Natural killer cell (primary cell): ENCODE measurements at places on chromosomes 6 and 20. TPM values are rescaled to one million over a fixed set of nuclear protein-coding genes. Genes with fewer than 3 reads are reported as not detected.

- H3K36me3 ChIP-seq, result no peaks in the 10 kb centered on the region
- H3K27me3 ChIP-seq, result no peaks in the 10 kb centered on the region
- peaks cover 19% of the 10 kb centered on the region for H3K4me1 ChIP-seq
- H3K27ac ChIP-seq, result no peak overlapping the region
Observed at GRCh38 chr6:36621371-36621855, 27.3 kb downstream of the SRSF3 start.

DNA sequence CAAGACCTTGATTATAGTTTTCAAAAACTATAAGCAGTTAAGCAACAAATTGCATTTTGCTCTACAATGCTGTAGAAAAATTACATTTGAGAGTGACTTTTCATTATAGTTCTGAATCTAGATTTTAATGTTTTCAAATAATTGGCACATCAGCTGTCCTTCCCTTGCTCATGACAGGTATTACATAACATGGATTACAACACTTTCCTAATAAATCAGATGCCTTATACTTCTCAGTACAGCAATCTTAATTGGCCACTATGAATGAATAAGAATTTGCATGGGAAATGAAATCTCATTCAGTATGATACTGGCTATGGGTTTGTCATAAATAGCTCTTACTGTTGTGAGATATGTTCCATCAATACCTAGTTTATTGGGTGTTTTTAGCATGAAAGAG is 29.9 kb downstream of the HSF2 start:
- no peak overlapping the region for H3K27ac ChIP-seq
- H3K4me1 ChIP-seq, result no peaks in the 10 kb centered on the region
- no peak overlapping the region for H3K4me3 ChIP-seq

- no peak for DNase-seq
- H3K4me1 ChIP-seq, result no peaks in the 10 kb centered on the region
Observed at GRCh38 chr6:24743265-24743943, 24.4 kb upstream of the C6orf62 start.

- H3K36me3 ChIP-seq, result no peaks in the 10 kb centered on the region
- no peaks in the 10 kb centered on the region for H3K4me1 ChIP-seq
- no peak overlapping the region for H3K27ac ChIP-seq
- no peak for DNase-seq
Observed at GRCh38 chr6:54335871-54336270, 27.6 kb downstream of the TINAG start.

DNA sequence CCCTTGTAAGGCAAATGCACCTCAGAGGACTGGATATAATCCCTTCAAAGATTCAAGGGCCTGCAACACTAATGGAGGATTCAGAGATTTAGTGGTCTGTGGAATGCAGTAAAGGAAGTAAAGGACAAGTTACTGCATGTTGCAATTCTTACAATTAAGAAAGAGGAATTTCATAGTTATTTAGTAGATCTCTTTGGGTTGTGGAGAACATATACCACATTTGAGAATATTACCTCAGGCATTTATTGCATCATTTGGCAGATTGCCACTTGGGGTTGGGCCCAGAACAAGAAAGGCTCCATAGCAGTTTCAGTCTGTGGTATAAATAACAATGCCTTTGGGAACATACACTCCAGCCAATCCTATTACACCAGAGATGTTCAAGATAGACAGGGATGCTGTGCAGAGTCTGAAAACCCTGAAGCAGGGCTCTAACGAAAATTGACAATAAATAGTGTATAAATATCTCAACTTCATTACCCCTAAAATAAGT is 20.9 kb upstream of the EPM2A start:
- H3K27me3 ChIP-seq, result no peaks in the 10 kb centered on the region
- no peak for DNase-seq
- H3K4me3 ChIP-seq, result no peak overlapping the region

- peaks cover 2% of the 10 kb centered on the region for H3K36me3 ChIP-seq
- no peak overlapping the region for H3K27ac ChIP-seq
- no peaks in the 10 kb centered on the region for H3K27me3 ChIP-seq
- H3K4me1 ChIP-seq, result no peaks in the 10 kb centered on the region
- no peak overlapping the region for H3K4me3 ChIP-seq
- DNase-seq, result no peak
Observed at GRCh38 chr20:59888050-59888449, 45.4 kb downstream of the SYCP2 start.

DNA sequence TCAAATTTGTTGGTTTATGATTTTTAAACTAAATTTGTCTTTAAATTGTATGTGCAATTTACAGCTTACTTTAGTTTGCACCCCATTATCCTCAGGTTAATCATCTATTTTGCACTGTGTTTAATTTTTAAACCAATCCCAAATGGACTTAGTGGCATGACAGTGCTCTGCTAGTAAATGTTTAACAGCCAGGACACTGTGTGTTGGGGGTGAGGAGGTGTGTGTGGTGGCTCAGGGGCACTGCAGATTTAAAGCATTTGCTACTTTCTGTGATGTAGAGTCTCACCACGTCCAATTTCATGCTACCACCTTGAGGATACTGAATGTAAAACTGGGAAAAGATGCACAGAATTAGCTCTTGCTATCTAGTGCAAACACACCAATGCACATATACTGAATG is 225.7 kb downstream of the HAO1 start:
- H3K27me3 ChIP-seq, result no peaks in the 10 kb centered on the region
- H3K4me1 ChIP-seq, result no peaks in the 10 kb centered on the region
- H3K27ac ChIP-seq, result no peak overlapping the region
- DNase-seq, result no peak
- no peak overlapping the region for H3K4me3 ChIP-seq

GRCh38 chr6:17768881-17769280 is 62.2 kb upstream of the NUP153 start:
- no peak for DNase-seq
- no peak overlapping the region for H3K4me3 ChIP-seq
- no peaks in the 10 kb centered on the region for H3K4me1 ChIP-seq
- H3K27me3 ChIP-seq, result no peaks in the 10 kb centered on the region
- no peak overlapping the region for H3K27ac ChIP-seq

GRCh38 chr20:57849521-57850215 is 139.9 kb upstream of the PMEPA1 start:
- no peak for DNase-seq
- H3K27me3 ChIP-seq, result no peaks in the 10 kb centered on the region
- no peaks in the 10 kb centered on the region for H3K4me1 ChIP-seq
- no peak overlapping the region for H3K27ac ChIP-seq
- no peaks in the 10 kb centered on the region for H3K36me3 ChIP-seq

DNA sequence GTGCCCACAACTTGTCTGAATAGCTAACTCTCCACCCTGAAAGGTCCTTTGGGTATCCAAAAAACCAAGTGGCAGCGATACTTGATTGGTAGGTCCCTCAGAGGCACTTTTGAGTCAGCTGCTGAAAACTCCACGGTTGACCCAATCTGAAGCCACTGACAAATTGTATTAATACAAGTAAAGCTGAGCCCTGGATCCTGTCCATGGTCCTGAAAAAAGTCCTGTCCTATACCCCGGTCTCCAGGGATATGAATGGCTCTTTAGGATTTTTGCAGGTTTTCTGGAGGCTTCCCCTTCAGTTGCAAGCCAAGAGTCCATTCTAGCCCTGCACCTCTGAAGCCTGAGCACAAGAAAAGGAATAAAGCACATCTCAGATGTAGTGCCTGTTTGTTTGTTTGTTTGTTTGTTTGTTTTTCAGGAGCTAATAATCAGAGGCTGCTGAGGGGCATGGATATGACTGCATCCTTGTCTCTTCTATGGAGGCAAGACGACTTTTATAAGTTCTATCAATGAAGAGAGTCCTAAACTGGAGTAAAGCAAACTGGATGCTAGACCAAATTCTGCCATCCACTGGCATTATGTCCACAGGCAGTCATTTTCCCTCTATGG is 1.7 kb upstream of the SLC12A5 start:
- H3K27me3 ChIP-seq, result peaks cover 27% of the 10 kb centered on the region
- DNase-seq, result no peak
- no peak overlapping the region for H3K27ac ChIP-seq
- H3K4me3 ChIP-seq, result no peak overlapping the region

GRCh38 chr20:17794400-17794799 is 94.6 kb downstream of the BANF2 start:
- H3K4me3 ChIP-seq, result no peak overlapping the region
- H3K27ac ChIP-seq, result no peak overlapping the region
- no peaks in the 10 kb centered on the region for H3K36me3 ChIP-seq
- no peaks in the 10 kb centered on the region for H3K4me1 ChIP-seq

GRCh38 chr6:52612336-52613054 is 35.6 kb upstream of the TRAM2 start:
- no peaks in the 10 kb centered on the region for H3K36me3 ChIP-seq
- H3K4me1 ChIP-seq, result no peaks in the 10 kb centered on the region
- H3K4me3 ChIP-seq, result no peak overlapping the region
- H3K27ac ChIP-seq, result no peak overlapping the region

GRCh38 chr20:2801286-2801728 is 880 bp upstream of the CPXM1 start:
- no peaks in the 10 kb centered on the region for H3K36me3 ChIP-seq
- H3K4me1 ChIP-seq, result peaks cover 20% of the 10 kb centered on the region
- H3K27me3 ChIP-seq, result peaks cover 28% of the 10 kb centered on the region
- H3K27ac ChIP-seq, result no peak overlapping the region
- no peak overlapping the region for H3K4me3 ChIP-seq

DNA sequence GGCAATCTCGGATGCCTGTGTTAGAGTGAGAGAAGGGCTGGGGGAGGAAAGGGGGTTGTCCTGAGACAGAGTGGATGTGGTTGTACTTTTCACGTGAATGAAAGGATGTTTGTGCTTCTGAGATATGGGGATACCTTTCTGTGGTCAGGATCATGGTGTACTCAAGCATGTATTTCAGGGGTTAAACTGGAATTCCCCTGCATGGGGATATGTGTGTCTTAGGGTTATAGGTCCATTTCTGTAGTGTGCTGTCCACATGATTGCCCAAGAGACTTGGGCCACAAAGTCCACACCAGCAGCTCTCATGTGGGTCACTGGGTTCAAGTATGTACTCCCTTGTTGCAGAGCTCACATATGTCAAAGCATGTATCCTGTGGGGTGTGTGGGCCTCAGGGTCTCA is 10.5 kb downstream of the SYNGAP1 start:
- peaks cover 3% of the 10 kb centered on the region for H3K36me3 ChIP-seq
- peak overlapping the region; percentile 73 for H3K27ac ChIP-seq
- peaks cover 72% of the 10 kb centered on the region for H3K4me1 ChIP-seq

- H3K4me3 ChIP-seq, result no peak overlapping the region
- H3K27me3 ChIP-seq, result no peaks in the 10 kb centered on the region
- no peak for DNase-seq
- peak overlapping the region; percentile 46 for H3K27ac ChIP-seq
Observed at GRCh38 chr6:159056432-159056831, 11.6 kb upstream of the TAGAP start.

GRCh38 chr20:31260326-31260932 is 3.0 kb downstream of the DEFB115 start:
- no peak overlapping the region for H3K4me3 ChIP-seq
- DNase-seq, result no peak
- no peaks in the 10 kb centered on the region for H3K27me3 ChIP-seq
- H3K4me1 ChIP-seq, result no peaks in the 10 kb centered on the region
- no peaks in the 10 kb centered on the region for H3K36me3 ChIP-seq

DNA sequence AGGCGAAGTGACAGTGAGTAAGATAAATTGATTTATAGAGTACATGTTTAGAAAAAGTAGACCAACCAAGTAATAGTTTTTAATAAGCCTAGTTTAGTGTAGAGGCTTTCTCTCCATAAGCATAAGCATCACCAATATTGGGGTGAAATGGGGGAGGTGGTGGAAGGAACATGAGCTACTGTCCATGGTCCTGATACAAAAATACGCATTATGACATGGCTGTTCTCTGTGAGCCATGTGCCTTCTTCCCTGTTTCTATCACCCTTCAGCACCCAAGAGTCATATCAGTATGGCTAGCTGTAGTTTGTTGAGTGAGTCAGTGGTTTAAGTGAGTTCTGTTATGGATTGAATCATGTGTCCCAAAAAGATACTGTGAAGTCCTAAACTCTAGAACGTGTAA is 150.8 kb downstream of the EDN1 start:
- H3K27ac ChIP-seq, result no peak overlapping the region
- H3K27me3 ChIP-seq, result no peaks in the 10 kb centered on the region
- H3K4me3 ChIP-seq, result no peak overlapping the region
- no peaks in the 10 kb centered on the region for H3K4me1 ChIP-seq

- peaks cover 9% of the 10 kb centered on the region for H3K4me1 ChIP-seq
- no peak overlapping the region for H3K4me3 ChIP-seq
- peaks cover 7% of the 10 kb centered on the region for H3K36me3 ChIP-seq
- no peaks in the 10 kb centered on the region for H3K27me3 ChIP-seq
- H3K27ac ChIP-seq, result no peak overlapping the region
- DNase-seq, result no peak
Observed at GRCh38 chr6:111580401-111580800, 25.3 kb downstream of the TRAF3IP2 start.

GRCh38 chr6:71486461-71486860 is 197.8 kb downstream of the OGFRL1 start:
- no peaks in the 10 kb centered on the region for H3K4me1 ChIP-seq
- H3K27ac ChIP-seq, result no peak overlapping the region
- no peaks in the 10 kb centered on the region for H3K36me3 ChIP-seq
- no peak for DNase-seq
- H3K27me3 ChIP-seq, result no peaks in the 10 kb centered on the region

- peaks cover 9% of the 10 kb centered on the region for H3K4me1 ChIP-seq
- no peak overlapping the region for H3K27ac ChIP-seq
- H3K27me3 ChIP-seq, result peaks cover 3% of the 10 kb centered on the region
- no peak overlapping the region for H3K4me3 ChIP-seq
- DNase-seq, result no peak
- no peaks in the 10 kb centered on the region for H3K36me3 ChIP-seq
Observed at GRCh38 chr6:163263196-163263595, 151.3 kb upstream of the QKI start.

The HMGN4 gene
- 70.3 TPM for total RNA-seq

The TXLNB gene
- total RNA-seq, result 0.50 TPM

The CPXM1 gene
- total RNA-seq, result 1.5 TPM

The HSPA12B gene
- not detected for total RNA-seq

The SGK2 gene
- 1.2 TPM for total RNA-seq

The SFTA2 gene
- total RNA-seq, result not detected

The TP53TG5 gene
- total RNA-seq, result 0.14 TPM

The SYCP2 gene
- total RNA-seq, result 8.6 TPM
